ENCODE measurements at places on chromosomes 1 and 21. TPM values are rescaled to one million over a fixed set of nuclear protein-coding genes. Genes with fewer than 3 reads are reported as not detected.

DNA sequence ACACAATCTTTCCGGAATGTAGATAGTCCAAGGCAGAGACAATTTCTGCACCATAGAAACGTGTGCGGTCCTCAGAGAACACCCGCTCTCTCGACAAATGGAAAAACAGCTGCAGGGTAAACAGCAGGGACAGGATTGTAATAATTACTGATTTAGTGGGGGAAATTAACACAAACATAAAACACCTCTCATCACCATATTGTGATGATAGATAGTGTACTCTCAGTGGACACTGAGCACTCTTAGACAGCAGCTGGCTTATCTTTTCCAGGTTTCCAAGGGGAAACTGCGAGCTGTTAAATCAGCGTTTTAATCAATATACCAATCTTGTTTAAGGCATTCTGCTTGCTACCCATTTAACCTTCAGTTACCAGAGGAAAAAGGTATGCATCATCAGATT lies 277.1 kb downstream of the AKT3 start:
- DNase-seq, result no peak

GRCh38 chr1:181187337-181188126 lies 99.0 kb downstream of the IER5 start:
- no peak for DNase-seq

- DNase-seq, result no peak
Measured at GRCh38 chr1:30257742-30258380, 465.5 kb downstream of the MATN1 start.

GRCh38 chr1:112767646-112768045 lies 52.5 kb upstream of the PPM1J start:
- no peak for DNase-seq

- DNase-seq, result no peak
Measured at GRCh38 chr1:218887141-218887925, 286.3 kb upstream of the LYPLAL1 start.

Gene TMCO1
- 51.9 TPM for total RNA-seq
